Neural crest cell (in vitro differentiated cells): ENCODE measurements at places on chromosomes 3 and 15. TPM values are rescaled to one million over a fixed set of nuclear protein-coding genes. Genes with fewer than 3 reads are reported as not detected.

DNA sequence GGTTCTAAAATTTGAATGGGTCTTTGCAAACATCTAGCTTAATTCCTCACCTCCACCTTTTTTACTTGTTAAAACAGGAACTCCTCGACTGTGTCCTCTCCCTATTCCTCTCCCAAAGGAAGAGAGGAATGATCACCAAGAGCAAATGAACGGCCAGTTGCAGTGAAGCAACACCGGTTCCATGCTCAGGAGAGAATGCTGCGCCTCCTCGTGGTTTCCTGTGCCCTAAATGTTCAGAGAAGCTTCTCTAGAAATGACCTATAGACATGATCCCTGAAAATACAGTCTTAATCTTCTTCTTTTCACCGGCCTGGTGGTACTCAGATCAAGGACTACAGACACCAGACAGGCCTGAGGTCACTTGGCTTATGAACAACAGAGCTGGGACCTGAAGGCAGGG is 65.1 kb upstream of the GUCA1C start:
- no peak for DNase-seq

GRCh38 chr15:25739687-25740121 is 123.4 kb downstream of the ATP10A start:
- DNase-seq: peak; percentile 14

EAF2 gene
- 4.0 and 4.2 TPM in 2 replicates for total RNA-seq

- no peak for DNase-seq
Observed at GRCh38 chr3:129576514-129577352, 29.7 kb downstream of the PLXND1 start.

DNA sequence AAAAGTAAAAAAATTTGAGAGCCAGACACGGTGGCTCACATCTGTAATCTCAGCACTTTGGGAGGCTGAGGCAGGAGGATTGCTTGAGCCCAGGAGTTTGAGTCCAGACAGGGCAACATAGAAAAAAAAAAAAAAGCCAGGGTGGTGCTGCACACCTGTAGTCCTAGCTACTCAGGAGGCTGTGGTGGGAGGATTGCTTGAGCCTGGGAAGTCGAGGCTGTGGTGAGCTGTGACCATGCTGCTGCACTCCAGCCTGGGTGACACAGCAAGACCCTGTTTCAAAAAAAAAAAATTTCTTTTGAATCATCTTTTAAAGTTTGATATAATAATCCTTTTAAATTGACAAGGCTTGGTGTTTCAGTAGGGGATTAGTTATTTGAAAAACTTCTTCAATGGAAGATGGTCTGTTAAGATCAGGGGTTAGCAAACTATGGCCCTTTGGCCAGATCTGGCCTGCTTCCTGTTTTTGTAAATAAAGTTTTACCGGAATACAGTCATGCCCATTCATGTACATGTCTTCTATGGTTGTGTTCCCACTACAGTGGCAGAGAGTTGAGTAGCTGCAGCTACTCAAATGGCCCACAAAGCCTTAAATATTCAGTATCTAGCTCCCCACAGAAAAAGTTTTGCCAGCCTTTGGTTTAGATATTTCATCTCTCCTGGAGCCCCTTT is 28.9 kb downstream of the CDAN1 start:
- DNase-seq: no peak

RBSN gene
- total RNA-seq: 29.6 and 29.7 TPM in 2 replicates

MED12L gene
- 12.2 and 12.8 TPM in 2 replicates for total RNA-seq

DNA sequence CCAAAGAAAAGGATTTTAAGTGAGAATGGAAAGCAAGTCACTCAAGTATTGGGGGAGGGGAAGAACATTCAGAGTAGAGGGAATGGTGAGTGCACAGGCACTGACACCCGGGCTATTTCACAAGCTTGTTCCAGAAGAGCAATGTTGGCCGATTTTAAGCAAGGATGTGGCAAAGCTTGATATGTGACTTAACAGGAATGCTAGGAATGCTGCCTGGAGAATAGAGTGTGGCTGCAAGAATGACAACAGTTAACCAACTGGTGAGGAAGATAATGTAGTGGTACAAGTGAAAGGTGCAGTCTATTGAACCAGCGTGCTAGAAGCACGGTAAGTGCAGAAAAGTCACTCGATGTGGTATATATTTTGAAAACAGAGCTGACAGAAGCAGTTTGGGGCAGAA is 6.2 kb upstream of the CCDC80 start:
- no peak for DNase-seq
